ENCODE measurements at places on chromosomes 6 and 20.

DNA sequence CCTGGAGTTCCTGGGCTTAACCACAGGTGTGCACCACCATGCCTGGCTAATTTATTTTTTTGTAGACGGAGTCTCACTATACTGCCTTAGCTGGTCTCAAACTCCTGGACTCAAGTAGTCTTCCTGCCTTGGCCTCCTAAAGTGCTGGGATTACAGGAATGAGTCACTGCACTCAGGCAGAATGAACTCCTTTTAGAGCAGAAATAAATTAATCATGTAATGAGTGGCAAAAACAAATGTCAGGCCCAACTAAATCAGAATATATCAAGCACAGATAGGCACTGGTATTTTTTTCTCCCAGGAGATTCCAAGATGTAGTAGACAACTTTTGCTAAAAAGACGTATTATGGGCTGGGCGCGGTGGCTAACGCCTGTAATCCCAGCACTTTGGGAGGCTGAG, 2.6 kb downstream of the RPS10 start:
- DNase-seq, result no peak

DNA sequence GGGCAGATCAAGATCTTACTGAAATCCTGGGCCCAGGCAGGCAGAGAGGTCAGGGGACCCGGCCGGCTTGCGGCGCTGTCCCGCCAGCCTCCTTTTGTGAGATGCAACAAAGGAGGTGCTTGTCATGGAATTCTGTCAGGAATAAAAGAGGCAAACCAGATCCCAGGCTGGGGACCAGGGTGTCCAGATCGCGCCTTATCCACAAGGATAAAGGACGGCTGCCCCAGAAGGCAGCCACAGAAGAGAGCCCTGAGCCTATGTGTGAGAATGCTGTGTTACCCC, 42.6 kb upstream of the CDH22 start:
- no peak for DNase-seq

DNA sequence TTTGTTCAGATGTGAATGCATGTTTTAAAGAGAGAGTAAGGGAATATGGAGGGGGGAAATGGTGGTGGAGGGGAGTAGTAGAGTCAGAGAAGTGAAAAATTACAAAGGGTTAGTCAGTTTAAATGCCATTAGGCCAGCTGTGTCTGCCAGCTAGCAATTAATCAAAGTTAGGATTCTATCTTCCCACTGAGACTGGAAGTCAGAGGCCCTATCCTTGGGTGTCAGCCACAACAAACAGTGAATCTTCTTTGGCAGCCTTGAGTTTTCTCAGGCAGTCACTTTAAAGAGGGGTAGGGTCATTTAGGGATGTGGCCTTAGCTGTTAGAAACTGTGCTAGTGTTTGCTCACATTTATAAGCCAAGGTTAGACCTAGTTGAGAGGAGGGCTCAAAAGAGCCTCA, 120.5 kb upstream of the BTBD3 start:
- DNase-seq, result no peak

DNA sequence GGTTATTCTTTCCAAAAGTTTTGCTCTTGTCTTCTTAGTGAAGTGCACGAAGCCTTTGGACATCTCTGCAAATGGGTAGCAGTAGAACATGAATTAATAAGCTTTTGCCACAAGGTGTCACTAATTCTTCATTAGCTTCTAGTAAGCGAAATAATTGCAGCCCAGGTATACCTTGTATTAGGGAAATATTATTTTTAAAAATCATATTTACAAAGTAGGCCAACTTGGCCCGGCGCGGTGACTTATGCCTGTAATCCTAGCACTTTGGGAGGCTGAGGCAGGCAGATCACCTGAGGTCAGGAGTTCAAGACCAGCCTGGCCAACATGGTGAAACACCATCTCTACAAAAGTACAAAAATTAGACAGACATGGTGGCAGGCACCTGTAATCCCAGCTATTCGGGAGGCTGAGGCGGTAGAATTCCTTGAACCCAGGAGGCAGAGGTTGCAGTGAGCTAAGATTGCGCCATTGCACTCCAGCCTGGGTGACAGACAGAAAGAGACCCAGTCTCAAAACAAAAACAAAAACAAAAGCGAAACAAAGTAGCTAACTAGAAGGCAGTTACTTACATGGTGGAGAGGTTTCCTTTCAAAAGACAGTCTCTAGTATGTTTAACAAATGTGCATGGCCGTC, 8.8 kb upstream of the RSPH3 start:
- no peak for DNase-seq

DNA sequence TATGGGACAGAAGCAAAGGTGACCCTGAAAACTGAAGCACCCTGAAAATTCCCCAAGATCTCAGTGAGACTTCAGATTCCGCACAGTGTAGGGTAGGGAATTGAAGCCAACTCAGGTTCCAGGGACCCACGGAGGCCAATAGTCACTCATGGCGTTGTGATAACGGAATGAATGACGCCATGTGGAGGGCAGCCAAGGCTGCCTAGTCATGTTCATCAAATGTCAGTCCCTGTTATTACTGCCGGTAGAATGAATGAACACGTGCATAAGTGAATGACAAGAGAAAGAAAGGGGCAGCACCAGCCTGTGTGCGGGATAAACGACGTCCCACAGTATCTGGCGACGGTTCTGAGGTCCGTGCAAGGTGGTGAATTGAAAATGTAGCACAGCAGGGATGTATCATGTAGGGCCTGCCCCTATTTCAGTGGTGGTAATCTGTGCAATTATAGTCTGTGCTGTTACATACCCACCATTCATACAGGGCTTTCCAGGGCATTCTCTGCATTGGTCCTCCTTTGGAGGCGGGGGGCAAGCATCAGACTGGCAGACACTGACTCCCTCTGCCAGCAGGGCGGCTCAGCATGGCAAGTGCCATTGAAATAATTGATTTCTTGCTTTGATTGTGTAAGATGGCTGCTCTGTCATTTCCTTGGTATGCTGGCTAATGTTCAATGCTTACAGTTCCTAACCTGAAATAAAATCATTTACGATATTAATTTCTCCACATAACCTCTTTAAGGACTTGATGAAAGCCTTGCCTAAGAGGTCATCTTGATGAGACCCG, 386.9 kb downstream of the CDH4 start:
- DNase-seq, result no peak

DNA sequence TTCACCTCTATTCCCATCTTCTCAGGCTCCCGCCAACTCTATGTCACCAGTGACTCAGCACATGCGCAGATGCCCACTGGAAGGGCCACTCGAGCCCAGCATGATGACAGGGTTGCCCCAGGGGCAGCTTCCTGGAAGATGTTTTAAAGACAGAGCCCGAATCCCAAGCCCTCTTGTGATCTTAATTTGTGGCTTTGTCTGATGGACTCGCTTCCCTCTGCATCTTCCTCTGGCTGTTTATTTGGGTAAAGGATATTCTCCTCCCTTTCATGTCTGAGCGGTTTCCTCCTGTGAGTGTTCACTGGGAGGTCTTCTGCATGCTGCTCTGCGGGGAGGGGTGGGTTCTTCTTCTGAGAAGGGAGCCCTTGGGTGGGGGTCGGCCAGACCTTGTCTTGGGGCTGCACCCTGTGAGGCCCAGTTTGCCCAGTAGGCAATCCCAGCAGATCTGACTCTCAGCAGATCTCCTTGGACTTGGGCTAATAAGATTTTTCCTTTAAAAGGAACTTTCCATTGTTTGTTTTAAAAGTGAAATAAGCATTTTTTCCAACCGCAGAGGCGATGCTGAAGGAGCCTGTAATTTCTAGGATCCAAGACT, 401.0 kb downstream of the CDC5L start:
- DNase-seq, result no peak

DNA sequence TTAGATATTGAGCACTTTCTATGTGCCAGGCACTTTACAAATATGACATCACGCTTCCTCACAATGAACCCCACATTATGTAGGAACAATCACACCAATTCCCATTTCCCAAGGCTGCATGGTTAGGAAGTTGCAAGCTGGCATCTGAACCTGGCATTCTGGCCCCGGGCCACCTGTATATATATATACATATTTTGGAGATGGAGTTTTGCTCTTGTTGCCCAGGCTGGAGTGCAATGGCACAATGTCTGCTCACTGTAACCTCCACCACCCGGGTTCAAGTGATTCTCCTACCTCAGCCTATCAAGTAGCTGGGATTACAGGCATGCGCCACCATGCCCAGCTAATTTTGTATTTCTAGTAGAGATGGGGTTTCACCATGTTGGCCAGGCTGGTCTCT, 30.4 kb downstream of the SRC start:
- DNase-seq, result no peak

DNA sequence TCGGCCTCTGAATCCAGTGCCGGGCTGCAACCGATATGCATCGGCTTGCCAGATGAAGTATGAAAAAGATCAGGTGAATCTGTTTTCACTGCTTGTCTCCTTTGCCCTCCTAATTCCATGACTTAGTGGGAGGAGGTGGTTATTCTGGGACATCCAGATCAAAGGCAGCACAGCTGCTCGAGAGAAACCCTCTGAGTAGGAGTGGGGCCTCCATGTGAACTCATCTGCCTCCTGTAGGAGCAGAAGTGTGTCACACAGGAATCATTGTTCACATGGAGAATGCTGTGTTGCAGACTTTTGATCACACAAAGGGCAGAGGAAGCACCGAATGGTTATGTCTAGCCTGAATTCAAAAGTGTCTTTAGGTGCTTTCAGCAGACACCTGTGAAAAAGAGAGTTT, 73.1 kb upstream of the SLC22A1 start:
- DNase-seq, result no peak

DNA sequence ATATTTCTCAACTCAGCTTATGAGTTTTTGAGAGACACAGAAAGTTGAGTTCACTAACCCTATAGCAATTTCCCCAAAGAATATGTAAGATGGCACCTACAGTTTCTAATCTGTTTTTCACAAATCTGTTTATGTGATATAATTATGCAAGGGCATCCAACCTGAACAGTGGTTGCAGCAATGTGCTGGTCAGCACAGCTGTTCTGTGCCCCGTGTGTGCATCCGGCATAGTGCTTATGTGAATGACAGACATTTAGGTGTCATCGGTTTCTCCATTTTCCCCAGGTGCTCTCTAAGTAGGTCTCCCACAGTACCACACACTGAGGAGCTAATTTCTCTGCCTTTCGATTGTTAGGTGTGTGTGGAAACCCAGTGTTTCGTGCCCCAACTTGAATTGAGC, 7.7 kb upstream of the BACH2 start:
- no peak for DNase-seq

GRCh38 chr20:57759724-57760123, 49.9 kb upstream of the PMEPA1 start:
- no peak for DNase-seq

DNA sequence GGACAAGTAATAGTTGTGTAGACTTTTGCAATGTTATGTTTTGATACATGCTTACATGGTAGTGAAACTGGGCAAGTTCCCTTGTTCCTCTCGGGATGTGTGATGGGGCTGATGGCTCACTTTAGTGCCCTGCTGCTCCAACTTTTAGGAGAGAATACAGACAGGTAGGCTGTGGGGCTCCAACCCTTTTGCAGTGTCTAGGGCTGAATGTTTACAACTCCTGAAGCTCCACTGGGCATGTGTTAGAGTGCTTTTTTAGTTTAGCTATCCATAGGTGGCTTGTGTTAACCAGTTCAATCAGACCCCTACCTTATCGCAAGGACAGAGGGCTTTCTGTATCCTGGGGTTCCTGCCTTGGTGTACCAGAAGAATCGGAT, 33.8 kb downstream of the SERPINB6 start:
- DNase-seq, result no peak

DNA sequence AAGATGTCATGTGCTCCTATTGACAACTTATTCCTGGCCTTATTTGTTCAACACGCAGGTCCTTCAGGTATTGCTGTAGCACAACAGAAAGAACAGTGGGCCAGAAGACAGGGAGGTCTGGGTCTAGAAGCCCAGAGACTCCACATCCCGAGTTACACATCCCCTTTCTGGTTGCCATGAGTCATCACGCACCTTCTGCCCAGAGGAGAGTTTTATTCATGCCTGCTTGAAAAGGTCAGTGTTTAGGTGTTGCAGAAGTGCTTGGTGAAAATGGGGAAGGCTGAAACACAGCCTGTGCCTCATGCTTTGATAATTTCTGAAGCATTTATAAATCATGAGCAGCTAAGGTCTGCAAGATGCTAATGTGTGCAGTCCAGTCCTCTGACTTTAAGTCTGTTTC, 256.4 kb downstream of the GMPR start:
- no peak for DNase-seq

- no peak for DNase-seq
These were observed 45.8 kb downstream of the DOP1A start for GRCh38 chr6:83113258-83113657.

DNA sequence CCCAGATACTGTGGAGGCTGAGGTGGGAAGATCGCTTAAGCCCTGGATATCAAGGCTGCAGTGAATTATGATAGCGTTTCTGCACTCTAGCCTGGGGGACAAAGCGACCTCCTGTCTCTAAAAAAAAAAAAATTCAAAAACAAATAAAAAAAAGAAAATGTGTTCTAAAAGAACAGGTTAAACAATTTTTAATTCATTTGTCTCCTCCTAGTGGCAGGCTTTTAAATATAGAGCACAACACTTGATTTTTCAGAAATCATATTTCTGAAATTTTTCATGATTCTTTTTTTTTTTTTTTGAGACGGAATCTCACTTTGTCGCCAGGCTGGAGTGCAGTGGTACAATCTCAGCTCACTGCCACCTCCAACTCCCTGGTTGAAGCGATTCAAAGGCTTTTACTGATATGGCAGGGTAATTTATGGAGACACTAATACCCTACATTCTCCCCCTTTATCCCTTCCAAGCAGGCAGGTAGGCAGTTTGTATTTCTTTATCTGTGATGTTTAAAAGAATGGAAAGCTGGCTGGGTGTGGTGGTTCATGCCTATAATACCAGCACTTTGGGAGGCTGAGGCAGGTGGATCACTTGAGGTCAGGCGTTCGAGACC, 8.7 kb upstream of the GTF3C6 start:
- DNase-seq, result no peak

GRCh38 chr20:61850926-61851900, 214.5 kb downstream of the TAF4 start:
- no peak for DNase-seq

GRCh38 chr6:117263353-117263927, 1.9 kb upstream of the VGLL2 start:
- no peak for DNase-seq

DNA sequence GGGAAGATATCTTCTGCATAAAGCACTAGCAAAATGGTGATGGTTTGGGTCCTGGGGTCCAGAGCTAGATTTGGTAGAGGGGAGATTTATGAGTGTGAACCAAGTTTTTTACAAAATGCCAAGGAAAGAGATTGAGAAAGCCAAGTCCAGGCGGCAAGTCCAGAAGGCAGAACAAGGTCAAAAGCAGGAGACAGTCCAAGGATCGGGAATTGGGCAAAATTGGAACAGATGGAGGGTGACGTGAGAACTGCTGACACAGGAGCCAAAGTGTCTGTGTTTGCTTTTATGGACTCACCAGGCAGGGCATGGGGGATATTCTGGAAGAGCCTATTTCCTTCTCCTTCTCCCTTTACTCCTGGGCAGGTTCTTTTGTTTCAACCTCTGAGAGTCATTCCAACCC, 4.1 kb downstream of the NHLRC1 start:
- DNase-seq, result no peak

DNA sequence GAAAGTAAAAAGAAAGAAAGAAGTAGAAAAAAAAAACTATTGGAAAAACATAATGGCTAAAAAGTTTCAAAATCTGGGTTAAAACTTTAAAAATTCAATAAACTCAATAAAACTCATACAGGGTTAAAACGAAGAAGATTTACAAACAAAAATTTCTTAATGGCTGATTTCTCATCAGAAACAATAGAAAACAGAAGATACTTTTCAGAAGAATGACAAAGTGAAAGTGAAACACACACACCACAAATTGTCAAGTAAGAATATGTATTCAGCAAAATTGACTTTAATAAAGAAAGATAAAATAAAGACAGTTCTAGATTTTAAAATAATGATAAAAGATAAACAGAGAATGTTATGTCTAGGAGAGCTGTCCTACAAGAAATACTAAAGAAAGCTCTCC, 618.9 kb upstream of the GJE1 start:
- no peak for DNase-seq

GRCh38 chr6:169450097-169450496, 196.5 kb upstream of the THBS2 start:
- DNase-seq, result no peak

All from stimulated activated CD4-positive, alpha-beta T cell treated with anti-CD3 and anti-CD28 coated beads, Interleukin-4, amount 100 ng/mL, for 48 hours (primary cell).